ENCODE measurements at places on chromosomes 11 and 22. TPM values are rescaled to one million over a fixed set of nuclear protein-coding genes. Genes with fewer than 3 reads are reported as not detected.

Gene PNPLA3
- total RNA-seq, result 0.15 TPM

Gene ENDOD1
- 33.7 TPM for total RNA-seq

Gene CCDC89
- 0.13 TPM for total RNA-seq

DNA sequence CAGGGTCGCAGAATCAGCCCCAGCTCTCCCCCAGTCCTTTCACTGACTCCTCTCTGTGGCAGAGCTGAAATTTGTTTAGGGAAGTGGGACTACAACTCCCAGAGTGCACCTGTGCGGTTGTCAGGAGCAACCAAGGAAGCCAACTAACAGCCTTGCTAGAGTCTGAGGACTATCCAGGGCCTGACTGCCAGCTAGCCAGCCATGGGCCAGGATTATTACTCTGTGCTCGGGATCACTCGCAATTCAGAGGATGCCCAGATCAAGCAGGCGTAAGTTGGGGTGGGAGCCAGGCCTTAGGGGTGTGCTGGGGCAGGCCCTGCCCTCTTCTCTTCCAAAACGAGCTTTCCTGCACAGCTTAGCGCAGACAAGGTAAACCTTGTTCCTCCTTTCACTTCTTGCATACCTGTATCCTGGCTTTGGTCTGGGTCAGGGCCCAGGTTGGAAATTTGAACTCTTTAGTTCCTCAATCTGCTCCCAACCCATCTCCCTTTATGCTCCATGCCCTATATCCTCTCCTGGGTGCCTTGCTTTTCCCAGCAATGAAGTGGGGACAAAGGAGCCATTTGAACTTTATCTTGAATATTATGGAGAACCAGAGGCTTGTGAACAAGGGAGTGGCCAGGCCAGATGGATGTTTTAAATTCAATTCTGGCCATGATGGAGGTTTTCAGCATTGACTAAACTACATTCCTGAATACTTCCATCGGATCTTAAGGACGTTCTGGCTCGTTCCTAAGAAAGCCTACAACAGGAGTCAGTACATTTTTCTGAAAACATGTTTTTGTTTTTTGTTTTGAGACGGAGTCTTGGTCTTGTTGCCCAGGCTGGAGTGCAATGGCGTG, at the start of gene DNAJB13:
DNAJB13 (plus strand) TSS at position 158 of the 842 bp plus-strand sequence; CDS start at position 202, 44 bp downstream.
- peak; percentile 82 for DNase-seq

- DNase-seq, result no peak
These were observed 9.9 kb downstream of the SUN2 start for GRCh38 chr22:38745676-38746460.

DNA sequence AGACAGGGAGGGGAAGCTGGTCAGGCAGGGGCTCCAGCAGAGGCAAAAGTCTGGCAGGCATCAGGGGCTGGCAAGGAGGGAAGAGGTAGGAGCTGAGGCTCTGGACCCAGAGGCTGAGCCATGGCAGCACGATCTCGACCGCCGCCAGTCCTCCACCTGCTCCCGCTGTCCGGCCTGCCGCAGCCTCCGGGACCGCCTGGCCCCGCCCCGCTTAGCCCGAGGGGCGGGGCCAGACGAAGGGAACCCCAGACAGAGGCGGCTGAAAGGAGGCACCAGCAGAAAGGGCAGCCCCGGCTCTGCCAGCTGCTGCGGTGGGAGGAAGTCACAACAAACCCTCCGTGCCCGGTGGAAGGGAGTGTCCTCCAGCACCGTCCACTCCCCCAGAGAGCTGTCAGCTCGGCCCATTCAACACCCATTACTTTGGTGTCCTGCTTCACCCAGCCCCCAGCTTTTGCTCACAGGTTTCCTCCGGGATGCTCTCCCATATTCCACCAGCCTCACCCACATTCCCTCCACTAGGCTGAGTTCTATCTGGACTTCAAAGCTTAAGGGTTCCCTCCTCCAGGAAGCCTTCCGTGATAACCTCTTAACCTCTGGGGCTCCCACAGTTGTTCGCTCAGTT, at the start of gene MFNG:
MFNG (minus strand) TSS at position 161 of the 622 bp plus-strand sequence. CDS start 207 bp downstream, outside the sequence.
- DNase-seq, result peak; percentile 69
